ENCODE measurements at places on chromosomes 5 and 9. TPM values are rescaled to one million over a fixed set of nuclear protein-coding genes. Genes with fewer than 3 reads are reported as not detected.

DNA sequence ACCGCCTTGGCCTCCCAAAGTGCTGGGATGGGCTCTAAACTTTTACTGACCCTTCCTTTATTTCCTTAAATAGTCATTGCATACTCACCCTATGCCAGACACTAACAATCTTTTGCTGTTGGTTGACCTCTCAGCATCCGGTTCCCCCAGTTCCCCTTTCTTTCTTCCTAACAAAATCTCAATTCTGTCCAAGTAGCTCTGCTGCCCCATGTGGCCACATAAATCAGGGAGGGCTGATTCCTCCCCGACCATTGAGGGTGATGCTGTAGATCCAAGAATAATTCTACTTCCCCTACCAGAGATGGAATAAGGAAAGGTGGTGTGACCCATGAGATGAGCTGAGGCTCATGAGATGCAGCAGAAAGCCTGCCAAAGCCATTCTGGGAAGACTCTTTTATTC lies 315.3 kb upstream of the MSX2 start:
- DNase-seq, result no peak

DNA sequence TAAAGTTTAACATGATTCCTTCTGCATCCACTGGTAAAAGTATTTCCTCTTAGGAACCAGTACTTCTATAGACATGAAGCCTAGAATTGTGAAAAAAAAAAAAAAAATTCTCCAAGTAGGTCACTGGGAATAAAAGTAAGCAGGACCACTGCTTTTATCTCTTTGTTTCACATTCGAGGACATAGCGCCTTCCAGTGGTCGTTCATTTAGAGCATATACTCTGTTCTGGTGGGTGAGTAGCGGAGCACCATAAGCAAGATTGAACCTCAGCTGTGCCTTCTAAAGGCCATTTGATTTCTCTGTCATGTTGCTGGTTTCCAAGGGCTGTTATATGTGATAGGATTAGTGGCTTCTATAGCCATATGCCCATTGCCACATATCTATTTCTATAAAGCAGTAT lies 393.1 kb downstream of the TMEM232 start:
- DNase-seq, result no peak

GRCh38 chr5:54803471-54804011 lies 181.9 kb downstream of the ESM1 start:
- DNase-seq, result no peak

DNA sequence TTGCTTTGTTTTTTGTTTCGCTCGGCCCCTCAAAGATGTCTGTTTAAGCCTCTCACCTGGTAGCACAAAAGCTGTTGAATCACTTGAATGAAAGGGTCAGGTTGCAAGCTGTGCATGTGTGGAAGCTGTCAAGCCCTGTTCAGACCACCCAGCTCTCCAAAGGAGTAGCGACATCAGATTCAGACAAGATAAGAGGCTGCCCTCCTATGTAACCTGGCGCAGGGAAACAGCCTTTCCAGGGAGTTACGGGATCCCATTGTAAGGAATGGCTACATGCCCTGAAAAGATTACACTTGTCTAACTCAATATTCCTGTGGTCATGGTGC lies 2.9 kb downstream of the FREM1 start:
- DNase-seq, result no peak

The DOK3 gene
- total RNA-seq, result 6.4 TPM

The TRPM6 gene
- 3.0 TPM for total RNA-seq

The ORM2 gene
- total RNA-seq, result not detected

Data from cerebellum (tissue), 4 donors.